ENCODE measurements at places on chromosomes 7 and 10. TPM values are rescaled to one million over a fixed set of nuclear protein-coding genes. Genes with fewer than 3 reads are reported as not detected.

- H3K4me1 ChIP-seq: no peaks in the 10 kb centered on the region
- peaks cover 5% of the 10 kb centered on the region for H3K27me3 ChIP-seq
- no peaks in the 10 kb centered on the region for H3K36me3 ChIP-seq
- no peak for DNase-seq
- no peak overlapping the region for H3K27ac ChIP-seq
Observed at GRCh38 chr10:33227489-33227888, 107.0 kb downstream of the NRP1 start.

DNA sequence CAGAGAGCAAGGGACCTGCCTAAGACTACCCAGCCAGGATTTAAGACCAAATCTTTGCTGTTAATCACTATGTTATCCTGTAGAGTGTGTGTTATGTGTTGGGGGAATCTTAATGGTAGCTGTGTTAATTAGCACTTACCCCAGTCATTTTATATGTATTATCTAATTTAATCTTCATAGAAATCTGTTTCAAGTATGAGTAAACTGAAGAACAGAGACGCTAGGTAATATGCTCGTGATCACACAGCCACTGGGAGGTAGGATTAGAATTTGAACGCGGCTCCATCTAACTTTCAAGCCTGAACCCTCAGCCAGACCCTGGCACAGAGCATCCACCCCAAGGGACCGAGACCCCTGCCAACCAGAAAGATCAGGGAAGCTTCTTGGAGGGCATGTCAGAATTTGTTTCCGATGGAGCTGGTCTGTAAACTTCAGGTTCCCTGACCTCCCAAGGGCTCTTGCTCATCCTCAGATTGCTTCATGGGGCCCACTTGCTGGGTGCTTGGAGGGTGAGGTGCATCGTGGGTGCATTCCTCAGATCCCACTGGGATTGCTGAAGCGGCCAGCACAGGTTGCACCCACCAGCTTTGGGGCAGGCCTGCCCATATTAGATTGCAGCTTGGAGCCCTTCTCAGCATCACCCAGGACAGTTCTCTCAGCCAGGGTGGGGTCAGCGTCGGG is 105.0 kb downstream of the ZMIZ1 start:
- H3K4me3 ChIP-seq: no peak overlapping the region
- DNase-seq: no peak
- H3K36me3 ChIP-seq: no peaks in the 10 kb centered on the region
- H3K27me3 ChIP-seq: no peaks in the 10 kb centered on the region
- H3K4me1 ChIP-seq: no peaks in the 10 kb centered on the region
- no peak overlapping the region for H3K27ac ChIP-seq

GRCh38 chr7:51079494-51079893 is 237.1 kb downstream of the COBL start:
- no peak for DNase-seq
- peaks cover 3% of the 10 kb centered on the region for H3K4me1 ChIP-seq
- H3K27ac ChIP-seq: no peak overlapping the region
- H3K4me3 ChIP-seq: no peak overlapping the region
- H3K36me3 ChIP-seq: no peaks in the 10 kb centered on the region

- no peaks in the 10 kb centered on the region for H3K4me1 ChIP-seq
- no peaks in the 10 kb centered on the region for H3K27me3 ChIP-seq
- no peak overlapping the region for H3K27ac ChIP-seq
- DNase-seq: no peak
Observed at GRCh38 chr7:138565071-138565450, 105.0 kb downstream of the TRIM24 start.

GRCh38 chr7:47948141-47948790 is at the start of gene PKD1L1:
Gene PKD1L1, minus strand, starts transcription at chr7:47948466. Its CDS starts 26 bp downstream, at chr7:47948440.
- H3K27ac ChIP-seq: no peak within 1 kb of the TSS
- H3K4me1 ChIP-seq: no peaks in the 10 kb centered on the region
- no peaks in the 10 kb centered on the region for H3K27me3 ChIP-seq
- no peak within 1 kb of the TSS for H3K4me3 ChIP-seq
- H3K36me3 ChIP-seq: no peaks in the 10 kb centered on the region

DNA sequence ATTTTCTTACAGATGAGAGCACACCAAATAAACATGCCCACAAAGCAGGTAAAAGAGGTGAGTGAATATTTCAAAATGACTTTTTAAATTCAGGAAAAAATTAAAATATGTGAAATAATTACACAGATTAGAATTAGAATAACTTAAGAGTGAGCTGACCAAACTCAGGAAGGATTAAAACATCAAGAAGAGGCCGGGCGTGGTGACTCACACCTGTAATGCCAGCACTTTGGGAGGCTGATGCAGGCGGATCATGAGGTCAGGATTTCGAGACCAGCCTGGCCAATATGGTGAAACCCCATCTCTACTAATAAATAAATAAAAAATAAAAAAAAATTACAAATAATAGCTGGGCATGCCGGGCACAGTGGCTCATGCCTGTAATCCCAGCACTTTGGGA is 140.1 kb downstream of the REEP3 start:
- no peaks in the 10 kb centered on the region for H3K4me1 ChIP-seq
- no peaks in the 10 kb centered on the region for H3K36me3 ChIP-seq
- H3K4me3 ChIP-seq: no peak overlapping the region

GRCh38 chr10:35012781-35013180 is 77.4 kb downstream of the CUL2 start:
- no peak overlapping the region for H3K27ac ChIP-seq
- H3K36me3 ChIP-seq: peaks cover 19% of the 10 kb centered on the region
- no peaks in the 10 kb centered on the region for H3K27me3 ChIP-seq

ITIH5 gene
- total RNA-seq: not detected

OPN4 gene
- not detected for total RNA-seq

- no peaks in the 10 kb centered on the region for H3K4me1 ChIP-seq
- H3K27ac ChIP-seq: no peak overlapping the region
- H3K27me3 ChIP-seq: no peaks in the 10 kb centered on the region
Observed at GRCh38 chr10:53140506-53140905, 367.9 kb upstream of the MBL2 start.

FAM13C gene
- total RNA-seq: not detected

GRCh38 chr7:78673272-78673671 is 780.2 kb downstream of the MAGI2 start:
- H3K4me3 ChIP-seq: no peak overlapping the region
- H3K36me3 ChIP-seq: no peaks in the 10 kb centered on the region
- no peaks in the 10 kb centered on the region for H3K27me3 ChIP-seq
- DNase-seq: no peak

ANKRD61 gene
- not detected for total RNA-seq

OPALIN gene
- total RNA-seq: not detected

DNA sequence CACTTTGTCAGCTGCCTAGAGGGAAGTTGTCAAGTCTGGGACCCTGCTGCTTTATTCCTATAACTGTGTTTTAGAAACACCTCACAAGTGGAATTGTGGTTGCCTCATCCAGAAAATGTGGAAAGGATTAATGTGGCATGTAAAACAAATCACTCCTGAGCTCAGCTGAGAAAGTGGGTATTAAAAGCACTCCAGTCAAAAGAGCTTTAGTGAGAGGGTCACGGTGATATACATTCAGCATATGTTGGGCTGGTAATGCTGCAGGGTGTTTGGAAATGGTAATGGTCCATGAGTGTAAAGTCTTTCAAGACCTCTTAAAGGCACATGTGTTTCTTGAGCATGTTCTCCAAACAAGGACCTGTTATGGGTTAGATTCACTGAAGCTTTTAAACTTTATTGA is 318.2 kb upstream of the MEOX2 start:
- H3K36me3 ChIP-seq: no peaks in the 10 kb centered on the region
- no peak overlapping the region for H3K4me3 ChIP-seq
- no peak for DNase-seq

DNA sequence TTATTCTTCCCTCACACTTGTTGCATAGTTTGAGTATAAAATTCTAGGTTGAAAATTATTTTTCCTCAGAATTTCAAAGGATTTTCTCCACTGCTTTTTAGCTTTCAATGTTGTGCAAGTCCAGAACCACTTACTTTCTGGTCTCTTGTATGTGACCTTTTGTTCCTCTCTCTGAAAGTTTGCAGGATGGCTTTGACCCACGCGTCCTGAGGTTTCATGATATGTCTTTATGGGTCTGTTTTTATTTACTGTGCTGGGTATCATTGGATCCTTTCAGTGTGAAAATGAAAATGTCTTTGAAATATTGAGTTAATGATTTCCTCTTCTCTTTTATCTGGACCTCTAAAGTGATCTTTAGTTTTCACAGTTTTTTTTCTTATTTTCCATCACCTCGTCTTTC is 38.5 kb downstream of the C1GALT1 start:
- no peak overlapping the region for H3K4me3 ChIP-seq
- no peaks in the 10 kb centered on the region for H3K27me3 ChIP-seq
- H3K27ac ChIP-seq: peak overlapping the region; percentile 43
- DNase-seq: no peak
- peaks cover 41% of the 10 kb centered on the region for H3K36me3 ChIP-seq

GPR15LG gene
- total RNA-seq: not detected

- no peak overlapping the region for H3K4me3 ChIP-seq
- no peaks in the 10 kb centered on the region for H3K4me1 ChIP-seq
- H3K27me3 ChIP-seq: no peaks in the 10 kb centered on the region
- DNase-seq: no peak
- no peaks in the 10 kb centered on the region for H3K36me3 ChIP-seq
- no peak overlapping the region for H3K27ac ChIP-seq
Observed at GRCh38 chr10:22764639-22765038, 50.3 kb upstream of the PIP4K2A start.

CALHM3 gene
- not detected for total RNA-seq

DNA sequence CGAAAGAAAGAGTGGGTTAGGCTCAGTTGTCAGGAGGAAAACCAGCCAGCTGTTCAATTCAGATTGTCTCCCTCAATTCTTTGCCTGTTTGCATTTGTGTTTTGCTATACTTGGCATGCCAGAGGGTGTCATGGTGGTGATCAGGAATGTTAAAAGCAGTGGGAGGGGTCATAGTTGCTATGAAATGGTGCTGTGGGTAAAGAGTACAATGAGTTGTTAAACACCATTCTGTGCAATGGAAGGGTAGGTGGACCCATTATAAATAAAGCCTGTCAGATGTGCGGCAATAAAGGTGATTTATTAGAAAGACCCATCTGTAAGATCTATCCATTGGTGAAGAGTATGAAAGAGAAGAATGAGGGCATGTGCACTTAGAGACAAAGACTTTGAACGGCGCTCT is 82.2 kb downstream of the MRPL32 start:
- no peaks in the 10 kb centered on the region for H3K36me3 ChIP-seq
- no peak overlapping the region for H3K4me3 ChIP-seq
- no peaks in the 10 kb centered on the region for H3K4me1 ChIP-seq
- DNase-seq: no peak

DNA sequence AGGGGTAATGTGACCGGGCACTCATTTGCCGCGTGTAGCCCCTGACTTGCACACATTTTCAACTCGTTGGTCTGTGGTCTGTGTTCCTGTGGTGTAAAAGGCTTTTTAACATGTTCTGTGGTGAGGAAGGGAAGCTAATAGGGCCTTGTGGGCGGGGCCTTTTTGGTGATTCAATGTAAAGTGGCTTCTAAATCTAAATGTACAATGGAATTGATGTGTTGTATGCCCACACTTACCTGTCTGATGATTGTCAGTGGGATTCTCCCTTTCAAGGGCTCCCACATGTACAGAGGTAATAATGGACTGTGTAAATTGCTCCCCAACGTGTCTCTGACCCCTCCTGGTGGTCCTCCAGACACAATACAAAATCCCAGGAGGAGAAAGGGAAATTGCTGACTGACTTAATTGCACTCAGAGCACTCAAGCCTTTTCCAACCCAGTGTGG is 43.1 kb upstream of the GATAD1 start:
- H3K36me3 ChIP-seq: peaks cover 2% of the 10 kb centered on the region
- no peak overlapping the region for H3K4me3 ChIP-seq
- DNase-seq: peak; percentile 82
- peak overlapping the region; percentile 5 for H3K27ac ChIP-seq
